HCT116 (cell line): ENCODE measurements at places on chromosomes 4 and X. TPM values are rescaled to one million over a fixed set of nuclear protein-coding genes. Genes with fewer than 3 reads are reported as not detected.
A peak's percentile ranks its signal among the peaks of the same experiment; 100 is the strongest.

- no peak for DNase-seq
- H3K27ac ChIP-seq = no peak overlapping the region
- peaks cover 7% of the 10 kb centered on the region; the same call in 1 of the 2 replicates for H3K4me1 ChIP-seq
- H3K27me3 ChIP-seq = no peaks in the 10 kb centered on the region
- no peak overlapping the region for H3K4me3 ChIP-seq
- no peaks in the 10 kb centered on the region for H3K36me3 ChIP-seq
Observed at GRCh38 chrX:110173192-110174175, 144.4 kb downstream of the AMMECR1 start.

GRCh38 chrX:45274576-45274975, 73.9 kb upstream of the DIPK2B start:
- H3K27me3 ChIP-seq = no peaks in the 10 kb centered on the region
- H3K36me3 ChIP-seq = no peaks in the 10 kb centered on the region
- H3K27ac ChIP-seq = no peak overlapping the region

GRCh38 chr4:63814171-63814964, 594.9 kb downstream of the TECRL start:
- H3K36me3 ChIP-seq = no peaks in the 10 kb centered on the region
- H3K27ac ChIP-seq = no peak overlapping the region
- H3K27me3 ChIP-seq = no peaks in the 10 kb centered on the region
- H3K4me1 ChIP-seq = no peaks in the 10 kb centered on the region
- H3K4me3 ChIP-seq = no peak overlapping the region
- DNase-seq = no peak

DNA sequence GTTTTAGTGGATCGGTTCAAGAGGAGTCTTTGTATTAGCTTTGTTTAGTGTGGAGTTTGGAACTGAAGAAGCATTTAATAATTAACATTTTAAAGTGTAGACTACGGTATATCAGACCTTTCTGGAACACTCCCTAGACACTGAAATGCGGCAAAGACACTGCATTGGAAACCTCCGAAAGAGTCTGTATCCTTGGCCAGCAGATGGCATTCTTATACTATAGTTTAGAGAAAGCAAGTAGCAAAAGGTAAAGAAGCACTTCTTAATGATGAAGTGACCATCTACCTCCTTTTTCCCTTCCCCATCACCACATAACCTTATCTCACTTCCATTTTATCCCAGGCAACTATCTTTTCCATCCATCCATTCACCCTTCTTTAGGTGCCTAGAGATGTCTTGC, 7.6 kb downstream of the FABP2 start:
- DNase-seq = no peak
- no peaks in the 10 kb centered on the region for H3K36me3 ChIP-seq
- H3K4me1 ChIP-seq = no peaks in the 10 kb centered on the region
- H3K27me3 ChIP-seq = no peaks in the 10 kb centered on the region
- no peak overlapping the region for H3K4me3 ChIP-seq
- no peak overlapping the region for H3K27ac ChIP-seq

GRCh38 chr4:113760094-113760794, 1.3 kb downstream of the CAMK2D start:
- no peaks in the 10 kb centered on the region for H3K27me3 ChIP-seq
- peaks cover 29% of the 10 kb centered on the region for H3K4me1 ChIP-seq
- H3K4me3 ChIP-seq = peak overlapping the region; percentile 79

DNA sequence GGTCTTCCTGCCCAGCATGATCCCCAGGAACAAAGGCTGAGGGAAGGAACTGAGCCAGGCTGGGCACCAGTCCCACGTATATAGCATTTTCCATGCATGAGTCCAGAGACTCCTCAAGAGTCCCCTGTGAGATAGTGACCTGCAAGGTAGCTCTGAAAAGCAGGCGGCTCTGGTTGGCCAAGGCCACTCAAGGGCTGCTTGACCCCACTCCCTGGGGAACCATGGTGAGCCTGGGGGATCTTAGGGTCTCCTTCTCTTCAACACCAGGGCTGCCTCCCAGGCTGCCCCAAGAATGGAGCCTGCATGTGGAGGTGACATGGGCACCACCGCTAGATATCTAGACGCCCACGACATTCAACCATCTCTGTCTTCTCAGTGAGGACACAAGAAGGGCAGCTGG, 79.2 kb downstream of the SLC2A9 start:
- H3K27me3 ChIP-seq = no peaks in the 10 kb centered on the region
- H3K27ac ChIP-seq = no peak overlapping the region
- no peak for DNase-seq
- no peaks in the 10 kb centered on the region for H3K36me3 ChIP-seq

DNA sequence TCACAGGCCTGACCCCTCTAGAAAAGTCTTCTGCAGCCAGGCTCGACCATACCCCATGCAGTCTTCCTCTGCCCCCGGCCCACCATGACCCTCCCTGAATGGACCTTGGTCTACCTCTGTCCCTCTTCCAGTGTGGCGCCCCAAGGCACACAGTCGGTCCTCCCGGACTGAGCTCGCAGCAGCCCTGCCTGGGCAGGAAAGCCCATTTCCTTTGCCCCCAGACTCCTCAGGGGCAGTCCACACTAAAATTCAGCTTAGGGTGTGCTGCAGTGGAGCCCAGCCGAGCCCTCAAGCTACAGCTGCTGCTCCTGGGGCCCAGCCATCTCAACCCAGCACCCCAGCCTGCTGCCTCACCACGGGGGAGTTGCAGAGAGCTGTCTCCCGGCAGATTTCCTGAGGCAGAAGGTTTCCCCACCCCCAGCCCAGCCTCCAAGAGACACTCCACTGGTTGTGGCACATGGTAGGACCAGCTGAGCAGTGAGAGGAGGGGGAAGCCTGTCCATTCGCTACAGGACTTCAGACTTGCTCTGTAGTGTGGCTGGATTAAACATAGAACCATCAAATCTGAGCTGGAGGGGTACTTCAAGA, 37.5 kb upstream of the IQSEC2 start:
- H3K27me3 ChIP-seq = 0 out of 2 replicates have a peak, but pooled peaks cover 5% of the 10 kb centered on the region
- no peak for DNase-seq
- no peak overlapping the region for H3K4me3 ChIP-seq
- no peaks in the 10 kb centered on the region for H3K36me3 ChIP-seq

- H3K4me1 ChIP-seq = 0 out of 2 replicates have a peak, but pooled peaks cover under 1% of the 10 kb centered on the region
- DNase-seq = no peak
- H3K36me3 ChIP-seq = no peaks in the 10 kb centered on the region
- H3K27ac ChIP-seq = no peak overlapping the region
Observed at GRCh38 chr4:174495626-174496025, 26.7 kb downstream of the HPGD start.

DNA sequence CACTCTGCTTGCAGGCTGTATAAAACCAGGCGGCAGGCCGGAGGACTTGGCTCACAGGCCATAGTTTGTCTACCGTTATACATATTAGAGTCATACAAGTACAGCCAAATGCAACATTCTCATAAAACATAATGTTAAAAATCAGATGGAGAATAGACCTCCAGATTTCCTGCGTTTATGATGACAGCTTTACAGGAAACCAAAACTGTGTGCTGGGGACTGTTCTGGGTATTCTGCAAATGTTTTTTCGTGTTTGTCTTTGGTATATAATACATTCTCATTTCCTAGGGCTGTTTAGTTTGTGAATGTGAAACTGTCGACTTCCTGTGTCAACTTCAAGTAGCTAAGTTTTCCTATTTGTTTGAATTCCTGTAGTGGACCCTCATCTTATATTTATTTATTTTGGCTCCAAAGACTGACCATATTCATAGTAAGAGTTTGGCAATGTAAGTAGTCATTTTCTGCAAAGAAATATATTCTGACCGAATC, 79.5 kb upstream of the FAM9C start:
- no peaks in the 10 kb centered on the region for H3K27me3 ChIP-seq
- no peaks in the 10 kb centered on the region for H3K36me3 ChIP-seq

GRCh38 chrX:95058815-95059214, 1384.8 kb downstream of the FAM133A start:
- H3K27ac ChIP-seq = no peak overlapping the region
- no peaks in the 10 kb centered on the region for H3K27me3 ChIP-seq
- no peaks in the 10 kb centered on the region for H3K4me1 ChIP-seq
- H3K36me3 ChIP-seq = no peaks in the 10 kb centered on the region

DNA sequence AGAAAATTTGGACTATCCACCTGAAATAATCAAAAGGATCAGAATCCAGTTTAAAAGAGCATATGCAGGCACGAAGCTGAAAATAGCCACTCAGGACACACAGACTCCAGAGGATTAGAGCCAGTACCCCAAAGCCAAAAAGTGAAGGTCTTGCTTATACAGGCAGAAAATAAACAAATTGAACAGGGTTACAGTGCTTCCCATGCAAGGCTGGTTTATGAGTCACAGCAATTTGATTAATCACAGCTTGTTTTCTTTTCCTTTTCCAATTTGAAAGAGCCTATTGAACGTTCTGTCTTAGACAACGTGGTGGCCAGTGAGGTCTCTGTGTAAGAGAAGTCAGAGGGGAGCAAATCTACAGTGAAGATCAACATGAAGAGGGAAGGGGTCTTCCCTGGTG, 10.2 kb downstream of the HGFAC start:
- no peak for DNase-seq
- no peaks in the 10 kb centered on the region for H3K27me3 ChIP-seq
- H3K27ac ChIP-seq = no peak overlapping the region
- H3K4me3 ChIP-seq = no peak overlapping the region
- H3K4me1 ChIP-seq = no peaks in the 10 kb centered on the region

DNA sequence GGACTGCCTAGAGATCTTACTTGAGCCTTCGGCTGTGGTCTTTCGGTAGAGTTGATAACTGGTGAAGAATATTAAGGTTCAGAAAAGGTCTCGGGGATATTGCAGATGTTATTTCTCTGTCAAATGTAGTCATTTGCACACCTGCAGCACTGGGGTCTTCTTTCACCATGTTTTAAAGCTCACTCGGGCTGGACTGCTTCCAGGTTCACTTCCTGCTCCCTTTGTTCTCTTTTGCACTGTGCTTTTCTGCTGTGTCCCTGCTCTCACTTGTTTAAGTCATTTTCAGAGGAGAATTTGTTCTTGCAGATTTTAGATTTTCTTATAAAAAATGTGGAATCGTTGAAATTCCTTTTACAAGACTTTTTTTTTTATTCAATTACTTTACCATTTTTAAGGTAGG, 68.5 kb downstream of the BMPR1B start:
- no peak overlapping the region for H3K27ac ChIP-seq
- no peak for DNase-seq
- H3K4me1 ChIP-seq = no peaks in the 10 kb centered on the region

- H3K4me1 ChIP-seq = no peaks in the 10 kb centered on the region
- no peak overlapping the region for H3K4me3 ChIP-seq
- no peak overlapping the region for H3K27ac ChIP-seq
Observed at GRCh38 chr4:124804041-124804440, 91.5 kb upstream of the ANKRD50 start.

DNA sequence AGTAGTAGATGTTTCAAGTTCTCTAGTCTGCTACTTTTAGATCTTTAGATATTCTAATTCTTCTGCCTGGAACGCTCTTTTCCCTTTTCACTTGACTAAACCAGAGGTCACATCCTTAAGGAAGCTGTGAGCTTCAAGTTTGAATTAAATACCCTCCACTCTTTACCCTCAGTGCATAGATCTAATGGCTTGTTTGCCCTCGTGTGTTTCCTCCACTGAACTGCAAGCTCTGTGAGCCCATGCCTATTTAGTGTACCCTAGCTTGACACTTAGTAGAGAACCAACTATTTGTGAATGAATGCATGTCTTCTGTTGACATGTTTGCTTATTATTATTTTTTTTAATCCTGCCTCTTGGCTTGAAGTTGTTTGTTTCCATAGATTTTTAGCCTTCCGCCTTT, 138.3 kb downstream of the PDE5A start:
- no peak overlapping the region for H3K27ac ChIP-seq
- H3K4me3 ChIP-seq = no peak overlapping the region
- H3K36me3 ChIP-seq = no peaks in the 10 kb centered on the region
- no peaks in the 10 kb centered on the region for H3K4me1 ChIP-seq
- DNase-seq = no peak
- H3K27me3 ChIP-seq = no peaks in the 10 kb centered on the region

DNA sequence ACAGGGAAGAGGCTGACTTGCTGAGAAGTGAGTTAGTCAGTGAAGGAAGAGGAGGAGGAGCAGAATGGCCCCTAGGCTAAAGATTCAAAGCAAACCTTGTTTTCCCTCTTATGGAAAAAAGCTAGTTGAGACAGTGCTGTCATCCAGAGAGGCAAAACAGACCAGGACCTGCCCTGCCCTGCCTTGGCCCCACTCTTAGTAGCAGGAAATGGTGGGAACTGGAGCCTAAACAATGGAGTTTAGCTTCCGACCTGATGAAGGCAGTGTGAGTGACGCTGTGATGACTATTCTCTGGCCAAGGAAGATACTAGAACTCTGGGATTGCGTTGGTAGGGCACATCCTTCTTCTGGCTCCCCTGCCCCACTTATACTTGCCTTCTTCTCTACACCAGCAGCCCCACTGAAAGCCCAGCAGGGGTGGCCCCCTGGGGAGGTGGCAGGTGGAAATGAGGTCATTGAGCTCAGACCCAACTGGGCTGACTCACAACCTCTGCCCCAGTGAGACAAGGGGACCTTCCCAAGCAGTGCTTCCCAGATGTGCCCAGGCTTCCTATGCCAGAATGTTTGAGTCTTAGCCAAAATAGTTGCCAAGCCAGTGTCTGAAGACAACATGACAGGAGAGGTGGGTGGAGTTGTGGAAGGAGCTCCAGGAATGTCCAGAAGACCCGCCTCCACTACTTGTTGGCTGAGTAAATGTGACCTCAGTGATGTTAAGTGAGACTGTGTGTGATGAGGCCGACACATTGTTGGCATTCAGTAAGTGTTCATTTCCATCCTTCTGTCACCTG, 38.8 kb downstream of the MSN start:
- no peaks in the 10 kb centered on the region for H3K27me3 ChIP-seq
- no peaks in the 10 kb centered on the region for H3K36me3 ChIP-seq
- no peak for DNase-seq
- H3K4me3 ChIP-seq = no peak overlapping the region

GRCh38 chr4:70651864-70652506, 14.3 kb downstream of the JCHAIN start:
- no peaks in the 10 kb centered on the region for H3K27me3 ChIP-seq
- H3K36me3 ChIP-seq = no peaks in the 10 kb centered on the region
- DNase-seq = peak; percentile 52

GRCh38 chr4:15805583-15806517, 27.7 kb downstream of the CD38 start:
- no peak overlapping the region for H3K27ac ChIP-seq
- no peaks in the 10 kb centered on the region for H3K4me1 ChIP-seq
- no peaks in the 10 kb centered on the region for H3K36me3 ChIP-seq

The BEND4 gene
- total RNA-seq = 0.05 TPM

The SYTL4 gene
- total RNA-seq = 8.8 TPM

The CT45A7 gene
- total RNA-seq = not detected

The PRKX gene
- 26.7 TPM for total RNA-seq
